ENCODE measurements at places on chromosomes 5 and 9.

- DNase-seq, result no peak
These were observed 95.1 kb downstream of the HRH2 start for GRCh38 chr5:175752826-175753535.

DNA sequence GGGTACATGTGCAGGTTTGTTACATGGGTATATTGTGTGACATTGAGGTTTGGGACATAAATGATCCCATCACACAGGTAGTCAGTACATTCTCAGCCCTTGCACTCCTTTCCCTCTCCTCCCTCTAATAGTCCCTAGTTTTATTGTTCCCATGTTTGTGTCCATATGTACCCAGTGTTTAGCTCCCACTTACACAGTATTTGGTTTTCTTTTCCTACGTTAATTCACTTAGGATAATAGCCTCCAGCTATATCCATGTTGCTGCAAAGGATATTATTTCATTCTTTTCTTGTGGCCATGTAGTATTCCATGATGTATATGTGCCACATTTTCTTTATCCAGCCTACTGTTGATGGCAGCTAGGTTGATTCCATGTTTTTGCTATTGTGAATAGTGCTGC, 27.4 kb downstream of the CNOT6 start:
- no peak for DNase-seq

- DNase-seq, result no peak
These were observed 143.5 kb downstream of the NFIB start for GRCh38 chr9:14170392-14170931.

DNA sequence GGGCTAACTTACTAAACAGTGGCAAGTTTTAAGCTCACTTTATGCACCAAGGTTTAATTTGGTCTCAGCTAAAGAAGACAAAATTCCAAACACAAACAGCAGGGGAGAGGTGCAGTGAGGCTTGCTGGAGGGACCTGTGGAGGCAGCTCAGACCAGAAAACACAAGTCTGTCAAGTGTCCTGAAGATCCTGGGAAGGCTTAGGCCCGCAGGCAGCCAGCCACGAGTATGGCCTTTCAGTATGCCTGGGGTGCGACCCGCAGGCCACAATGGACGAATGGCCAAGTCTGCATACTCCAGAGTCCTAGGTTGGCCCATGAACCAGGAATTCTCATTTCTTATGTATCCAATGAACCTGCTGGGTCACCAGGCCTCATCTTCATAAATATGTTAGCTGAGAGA, 9.3 kb downstream of the CCNI2 start:
- no peak for DNase-seq

DNA sequence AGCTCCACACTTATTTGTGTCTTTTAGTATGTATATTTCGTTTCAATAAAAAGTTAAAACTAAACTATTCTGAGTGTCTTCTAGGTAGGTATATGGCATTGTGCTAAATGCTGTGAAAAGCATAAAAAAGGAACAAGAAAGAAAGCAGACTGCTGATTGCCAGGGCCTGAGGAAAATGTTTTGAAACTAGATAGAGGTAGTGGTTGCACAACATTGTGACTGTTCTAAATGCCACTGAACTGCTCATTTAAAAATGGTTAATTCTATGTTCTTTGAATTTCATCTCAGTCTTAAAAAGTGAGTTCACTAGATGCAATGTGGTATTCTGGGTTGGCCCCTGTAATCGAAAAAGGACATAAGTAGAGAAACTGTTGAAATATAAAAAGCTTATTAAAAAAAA, 2.6 kb upstream of the ALAD start:
- no peak for DNase-seq

DNA sequence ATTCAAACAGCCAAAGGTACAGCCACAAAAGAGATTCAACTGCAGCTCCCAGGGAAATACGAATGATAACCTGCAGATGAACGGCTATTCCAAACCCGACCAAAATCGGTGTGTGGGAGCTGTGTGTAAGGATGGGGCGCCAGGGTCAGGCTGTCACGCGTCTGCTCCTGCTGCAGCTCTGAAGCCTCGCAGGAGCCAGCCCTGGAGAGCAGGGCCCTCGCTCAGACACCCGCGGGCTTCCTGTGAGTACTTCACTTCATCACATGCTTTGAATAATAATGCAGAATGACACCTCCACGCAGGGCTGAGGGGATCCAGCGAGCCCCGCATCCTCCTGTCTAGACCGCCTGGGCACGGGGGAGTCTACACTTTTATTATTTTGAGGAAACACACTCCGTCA, 307.5 kb upstream of the IRX2 start:
- DNase-seq, result no peak

DNA sequence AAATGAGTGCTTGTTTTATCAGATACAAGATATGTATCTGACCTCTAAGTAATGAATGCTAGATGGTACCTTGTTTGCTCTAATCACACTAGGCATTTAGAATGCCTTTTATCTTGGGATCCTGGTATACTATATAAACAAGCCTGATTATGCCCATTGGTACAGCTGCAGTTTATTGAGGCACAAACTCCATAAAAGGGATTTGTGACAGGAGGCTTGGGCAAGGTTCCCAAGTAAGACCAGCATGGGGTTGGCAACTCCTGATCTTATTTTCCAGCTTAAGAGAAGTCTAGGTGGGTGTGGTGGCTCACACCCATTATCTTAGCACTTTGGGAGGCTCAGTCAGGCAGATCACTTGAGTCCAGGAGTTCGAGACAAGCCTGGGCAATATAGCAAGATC, 93.9 kb upstream of the DMRT1 start:
- DNase-seq, result no peak

DNA sequence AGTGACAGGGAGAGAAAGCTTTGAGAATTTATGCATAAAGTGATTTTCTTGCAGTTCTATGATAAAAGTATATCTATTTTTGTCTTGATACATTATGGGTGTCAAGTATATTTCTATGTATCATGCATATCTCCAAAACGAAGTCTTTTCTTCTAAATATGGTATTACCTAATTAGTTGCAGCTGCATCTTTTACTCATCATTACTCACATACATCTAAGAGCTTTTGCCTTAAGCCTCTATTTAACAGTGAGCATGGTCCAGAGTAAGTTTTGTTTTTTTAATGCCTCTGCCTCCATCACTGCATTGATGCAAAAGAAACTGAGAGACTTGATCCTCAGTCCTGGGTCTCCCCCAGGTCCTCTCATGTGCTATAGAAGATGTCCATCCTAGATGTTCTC, 40.0 kb upstream of the SMC5 start:
- no peak for DNase-seq

DNA sequence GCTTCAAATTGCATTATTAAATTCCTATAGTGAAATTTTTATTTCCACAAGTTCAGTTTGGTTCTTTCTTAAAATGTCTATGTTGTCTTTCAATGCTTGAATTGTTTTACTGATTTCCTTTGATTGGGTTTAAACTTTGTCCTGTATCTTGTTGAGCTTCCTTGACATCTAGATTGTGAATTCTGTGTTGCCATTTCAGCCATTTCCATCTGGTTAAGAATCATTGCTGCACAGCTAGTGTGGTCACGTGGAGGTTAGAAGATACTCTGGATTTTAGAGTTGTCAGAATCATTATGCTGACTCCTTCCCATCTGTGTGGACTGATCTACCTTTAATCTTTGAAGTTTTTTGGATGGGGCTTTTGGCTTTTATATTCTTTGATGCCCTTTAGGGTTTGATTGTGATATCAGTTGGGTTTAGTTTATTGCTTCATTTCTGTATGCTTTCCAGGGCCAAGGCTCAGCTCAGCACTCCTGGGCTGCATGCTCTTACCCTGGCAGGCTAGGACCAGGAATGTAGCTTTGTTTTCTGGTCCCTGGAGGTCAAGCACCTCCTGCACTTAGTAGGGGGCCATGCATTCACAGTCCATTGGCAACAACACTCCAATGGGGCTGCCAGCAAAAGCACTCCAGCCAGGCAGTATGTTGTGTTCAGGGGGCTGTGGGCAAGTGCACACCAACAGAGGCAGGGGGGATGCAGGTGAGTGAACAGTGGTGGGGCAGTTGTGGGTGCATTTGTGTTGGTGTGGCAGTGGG, 141.4 kb downstream of the PRR16 start:
- DNase-seq, result no peak

DNA sequence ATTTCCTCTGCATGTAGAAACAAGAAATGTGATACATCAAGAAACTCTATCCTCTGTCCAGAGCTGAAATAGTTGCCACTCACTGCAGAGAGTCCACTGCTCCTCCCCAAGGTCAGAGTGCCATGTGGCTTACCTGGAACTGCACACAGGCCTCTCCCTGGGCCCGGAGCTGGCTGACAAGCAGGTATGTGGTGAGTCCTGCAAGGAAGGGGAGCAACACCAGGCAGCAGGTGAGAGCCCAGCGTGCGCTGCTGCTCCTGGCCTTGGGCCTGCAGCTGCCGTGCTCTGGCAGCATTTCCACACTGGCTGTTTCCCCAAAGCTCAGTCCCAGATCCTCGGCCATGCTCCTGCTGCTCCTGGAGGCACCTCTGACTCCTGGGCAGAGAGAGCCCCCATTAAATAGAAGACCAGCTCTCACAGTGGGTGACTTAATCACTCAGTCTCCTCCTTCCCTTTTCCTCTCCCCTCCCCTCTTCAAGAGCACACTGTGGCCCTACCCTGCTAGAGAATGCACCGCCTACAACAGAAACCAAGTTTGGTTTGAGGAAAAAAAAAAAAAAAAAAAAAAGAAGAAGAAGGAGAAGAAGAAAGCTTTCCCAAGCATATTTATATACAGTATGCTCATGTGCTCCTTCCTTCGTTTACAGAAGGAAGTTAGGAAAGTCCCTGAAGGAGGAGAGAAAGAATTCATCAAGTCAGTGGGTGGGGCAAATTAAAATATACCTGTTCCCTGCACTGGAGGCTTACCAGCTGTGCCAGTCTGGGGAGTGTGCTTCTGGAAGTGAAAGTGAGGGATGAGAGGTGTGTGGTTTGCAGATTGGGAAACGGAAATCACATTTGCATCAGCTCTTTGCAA, at the start of gene TNFSF15:
Gene TNFSF15 (minus strand): TSS at position 370 of the 856 bp plus-strand sequence. CDS start 27 bp downstream, at position 343.
- peak; percentile 24 for DNase-seq

DNA sequence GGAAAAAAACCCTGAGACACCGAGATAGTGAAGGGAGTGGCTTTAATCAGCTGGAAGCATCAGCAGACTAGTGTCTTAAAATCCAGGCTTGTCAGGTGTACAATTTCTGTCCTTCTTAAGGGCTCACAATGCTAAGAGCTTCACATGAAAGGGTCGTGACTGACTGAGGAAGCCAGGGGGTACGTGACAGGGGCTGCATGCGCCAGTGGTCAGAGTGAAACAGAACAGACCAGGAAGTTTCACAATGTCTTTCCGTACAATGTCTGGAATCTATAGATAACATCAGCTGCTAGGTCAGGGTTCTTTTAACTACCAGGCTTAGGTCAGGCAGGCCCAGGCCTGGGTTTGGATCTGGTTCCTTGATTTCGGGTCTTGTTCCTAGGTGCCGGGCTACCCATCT, 253.0 kb downstream of the CDH10 start:
- no peak for DNase-seq

DNA sequence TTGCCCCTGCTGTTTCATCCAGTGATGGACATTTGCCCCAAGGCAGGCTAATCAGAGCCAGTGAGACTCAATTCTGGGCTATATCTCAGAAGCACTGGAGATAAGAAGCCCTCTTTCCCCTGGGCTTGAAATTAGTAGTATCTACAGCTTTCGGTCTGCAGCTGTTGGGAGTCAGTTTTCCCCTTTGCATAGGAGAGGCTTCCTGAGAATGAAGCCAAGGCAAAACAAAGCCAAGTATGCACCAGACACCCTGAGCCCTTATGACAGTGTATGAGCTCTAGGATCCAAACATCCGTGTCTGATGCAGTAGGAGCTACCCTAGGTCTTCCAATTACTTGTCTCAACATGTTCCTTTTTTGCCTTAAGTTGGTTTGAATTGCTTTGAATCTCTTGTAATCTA, 79.2 kb upstream of the PANK3 start:
- DNase-seq, result no peak

DNA sequence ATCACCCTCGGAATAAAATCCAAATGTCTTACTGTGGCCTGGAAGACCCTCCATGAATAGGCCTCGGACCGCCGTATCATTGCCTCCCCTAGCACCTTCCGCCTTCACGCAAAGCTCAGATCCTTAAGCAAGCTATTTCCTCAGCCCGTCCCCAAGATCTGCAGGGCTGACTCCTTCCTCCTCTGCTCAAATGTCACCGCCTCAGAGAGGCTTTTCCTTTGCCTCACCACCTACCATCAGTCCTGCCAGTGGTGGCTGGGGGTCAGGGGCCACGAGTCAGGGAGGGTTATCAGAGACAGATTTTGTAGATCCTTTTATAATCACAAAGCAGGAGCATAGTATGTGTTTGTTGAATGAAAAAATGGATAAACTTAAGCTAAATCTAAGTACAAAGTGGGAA, 74.4 kb upstream of the KIF2A start:
- DNase-seq, result no peak

DNA sequence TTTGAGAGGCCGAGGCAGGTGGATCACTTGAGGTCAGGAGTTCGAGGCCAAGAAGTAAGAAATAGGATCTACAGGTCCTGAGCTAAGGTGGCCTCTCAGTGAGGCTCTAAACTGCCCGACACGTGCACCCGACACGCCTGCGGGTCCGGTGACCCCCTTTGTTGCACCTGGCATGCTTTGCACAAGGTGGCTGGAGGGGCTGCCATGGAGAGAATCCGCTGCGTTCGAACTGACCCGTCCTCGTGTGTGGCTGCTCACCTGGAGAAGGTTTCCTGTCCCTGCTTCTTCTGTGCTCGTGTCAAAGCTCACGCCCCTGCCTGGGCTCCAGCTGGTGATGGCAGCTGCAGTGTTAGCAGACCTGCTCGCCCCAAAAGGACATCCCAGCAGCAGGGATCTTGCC, 5.7 kb upstream of the OLFM1 start:
- DNase-seq, result no peak

DNA sequence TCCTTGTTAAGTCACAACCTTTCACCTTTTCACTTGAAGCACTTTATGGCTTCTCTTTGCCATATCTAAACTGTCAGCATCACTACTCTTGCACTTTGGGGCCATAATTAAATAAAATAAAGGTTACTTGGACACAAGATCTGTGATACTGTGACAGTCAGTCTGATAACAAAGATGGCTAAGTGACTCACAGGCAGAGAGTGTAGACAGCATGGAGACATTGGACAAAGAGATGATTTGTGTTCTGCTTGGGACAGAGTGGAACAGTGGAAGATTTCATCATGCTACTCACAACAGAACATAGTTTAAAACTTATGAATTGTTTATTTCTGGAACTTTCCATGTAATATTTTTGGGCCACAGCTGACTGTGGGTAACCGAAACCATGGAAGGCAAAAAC, 81.7 kb upstream of the SMC5 start:
- DNase-seq, result no peak

GRCh38 chr5:86688406-86688805, 70.7 kb downstream of the COX7C start:
- no peak for DNase-seq

GRCh38 chr9:93698140-93698908, 121.9 kb downstream of the PHF2 start:
- no peak for DNase-seq

All from GM19239 (cell line).